ENCODE measurements at places on chromosomes 6 and 20.

- no peak for DNase-seq
These were observed 196.5 kb downstream of the BACH2 start for GRCh38 chr6:90100059-90100665.

DNA sequence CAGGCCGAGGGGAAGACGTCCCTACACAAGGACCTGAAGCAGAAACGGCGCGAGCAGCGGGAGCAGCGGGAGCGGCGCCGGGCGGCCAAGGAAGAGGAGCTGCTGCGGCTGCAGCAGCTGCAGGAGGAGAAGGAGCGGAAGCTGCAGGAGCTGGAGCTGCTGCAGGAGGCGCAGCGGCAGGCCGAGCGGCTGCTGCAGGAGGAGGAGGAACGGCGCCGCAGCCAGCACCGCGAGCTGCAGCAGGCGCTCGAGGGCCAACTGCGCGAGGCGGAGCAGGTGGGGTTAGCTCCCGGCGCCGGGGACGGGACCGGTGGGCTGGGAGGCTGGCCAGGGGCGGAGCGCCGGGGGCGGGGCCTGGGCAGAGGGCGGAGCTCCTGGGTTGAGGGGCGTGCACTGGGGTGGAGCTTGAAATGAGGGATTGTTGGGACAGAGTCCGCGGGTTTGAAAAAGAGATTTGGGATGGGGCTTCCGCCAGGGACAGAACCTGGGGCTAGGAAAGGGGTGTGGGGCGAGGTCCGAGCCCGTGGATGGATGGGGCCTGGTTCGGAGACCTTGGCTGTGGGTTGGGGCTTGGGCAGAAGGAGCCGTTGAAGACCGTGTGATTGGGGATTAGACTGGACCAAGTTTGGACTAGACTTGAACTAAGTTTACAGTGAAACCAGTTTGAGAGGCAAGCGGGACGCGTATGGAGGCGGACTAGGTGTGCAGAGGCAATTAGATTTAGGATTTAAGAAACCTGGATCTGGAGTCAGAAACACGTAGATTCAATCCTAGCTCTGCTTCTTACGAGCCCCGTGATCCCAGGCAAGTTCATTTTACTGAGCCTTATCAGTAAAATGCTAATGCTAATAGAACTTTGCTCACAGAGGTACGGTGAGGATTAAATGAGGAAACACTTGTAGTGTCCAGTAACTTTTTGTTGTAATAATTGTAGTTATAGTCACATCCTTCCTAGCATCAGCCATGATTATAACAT lies 20.9 kb downstream of the DEF6 start:
- peak; percentile 62 for DNase-seq

DNA sequence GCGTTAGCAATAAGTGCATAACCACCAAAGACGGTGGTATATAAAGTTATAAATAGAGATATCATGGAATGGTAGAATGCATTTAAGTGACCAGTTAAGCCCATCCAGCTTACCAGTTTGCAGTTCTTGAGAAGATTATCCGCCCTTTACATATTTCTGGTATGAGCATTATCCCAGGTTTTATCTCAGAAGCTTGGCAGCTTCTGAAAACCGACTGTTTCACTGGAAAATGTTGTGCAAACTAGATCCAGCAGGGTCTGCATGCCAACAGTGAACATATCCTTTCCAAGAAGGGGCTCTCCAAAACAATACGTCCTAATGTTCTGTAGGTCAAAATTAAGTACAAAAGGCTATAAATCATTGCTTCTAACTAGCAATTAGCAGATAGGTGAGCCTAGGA lies 29.5 kb upstream of the SHLD1 start:
- no peak for DNase-seq

DNA sequence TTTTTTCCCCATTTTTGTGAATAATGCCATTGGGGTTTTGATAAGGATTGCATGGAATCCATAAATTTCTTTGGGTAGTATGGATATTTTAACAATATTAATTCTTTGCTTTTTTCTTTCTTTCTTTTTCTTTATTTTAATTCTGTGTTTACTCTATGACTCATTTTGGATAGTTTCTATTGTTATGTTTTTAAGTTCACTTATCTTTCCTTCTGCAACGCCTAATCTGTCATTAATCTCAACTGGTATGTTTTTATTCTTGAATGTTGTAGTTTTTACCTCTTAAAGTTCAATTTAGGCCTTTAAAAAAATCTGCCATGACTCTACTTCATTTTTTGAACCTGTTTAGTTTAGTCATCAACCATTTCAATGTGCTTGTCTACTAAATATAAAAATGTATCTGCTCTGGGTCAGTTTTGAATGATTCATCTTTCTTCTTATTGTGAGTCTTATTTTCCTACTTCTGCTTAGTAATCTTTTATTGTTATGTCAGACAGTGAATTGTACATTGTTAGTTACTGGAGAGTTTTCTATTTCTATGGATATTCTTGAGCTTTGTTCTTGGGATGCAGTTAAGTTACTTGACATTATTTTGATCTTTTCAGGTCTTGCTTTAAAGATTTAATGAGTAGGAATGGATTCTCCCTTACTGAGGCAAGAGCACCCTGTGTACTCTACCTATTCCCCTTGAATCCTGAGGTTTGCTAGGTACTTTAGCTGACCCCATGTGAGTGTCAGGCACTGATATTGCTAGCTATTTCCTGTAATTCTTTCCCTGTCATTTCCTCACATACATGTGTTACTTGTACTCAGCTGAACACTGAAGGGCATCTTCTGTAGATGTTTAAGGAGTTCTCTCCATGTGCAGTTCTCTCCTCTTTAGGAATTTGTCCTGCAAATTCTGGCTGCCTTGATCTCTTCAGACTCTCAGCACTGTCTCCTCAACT lies 104.2 kb downstream of the TFAP2B start:
- DNase-seq = no peak

GRCh38 chr6:107237992-107238660 lies 122.8 kb upstream of the BEND3 start:
- DNase-seq = no peak

DNA sequence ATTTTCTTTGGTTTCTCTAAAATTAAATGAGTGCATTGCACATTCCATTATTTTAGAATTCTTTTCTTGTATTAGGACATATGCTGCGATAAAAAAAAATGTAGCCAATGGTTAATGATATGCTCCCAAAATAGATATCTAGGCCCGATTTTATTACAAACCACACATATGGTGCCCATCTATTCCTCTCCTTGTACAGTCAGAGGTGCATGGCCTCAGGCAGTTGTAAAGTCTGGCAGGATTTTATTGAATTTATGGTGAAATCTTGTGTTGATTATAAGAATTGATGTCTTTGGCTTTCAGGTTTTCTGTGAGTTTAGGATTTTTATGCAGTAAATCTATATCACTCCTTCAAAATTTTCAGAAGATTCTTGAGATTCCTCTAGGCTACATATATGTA lies 192.2 kb downstream of the RFPL4B start:
- no peak for DNase-seq

DNA sequence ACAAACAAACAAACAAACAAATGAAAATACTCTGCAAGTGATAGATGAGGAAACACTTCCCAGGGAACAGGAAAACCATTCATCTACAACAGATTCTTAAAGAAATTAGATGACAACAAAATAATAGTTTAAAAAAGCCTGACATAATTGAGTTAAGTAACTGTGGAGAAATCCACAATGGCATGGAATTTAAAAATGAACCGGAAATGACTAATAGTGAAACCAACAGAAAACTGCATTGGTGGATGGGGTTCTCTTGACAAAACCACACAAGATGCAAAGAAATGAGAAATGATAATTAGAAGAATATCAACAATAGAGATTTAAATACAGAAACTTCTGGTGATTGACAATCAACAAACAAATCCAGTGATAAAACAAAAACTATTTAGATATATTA lies 785.6 kb downstream of the QKI start:
- no peak for DNase-seq

DNA sequence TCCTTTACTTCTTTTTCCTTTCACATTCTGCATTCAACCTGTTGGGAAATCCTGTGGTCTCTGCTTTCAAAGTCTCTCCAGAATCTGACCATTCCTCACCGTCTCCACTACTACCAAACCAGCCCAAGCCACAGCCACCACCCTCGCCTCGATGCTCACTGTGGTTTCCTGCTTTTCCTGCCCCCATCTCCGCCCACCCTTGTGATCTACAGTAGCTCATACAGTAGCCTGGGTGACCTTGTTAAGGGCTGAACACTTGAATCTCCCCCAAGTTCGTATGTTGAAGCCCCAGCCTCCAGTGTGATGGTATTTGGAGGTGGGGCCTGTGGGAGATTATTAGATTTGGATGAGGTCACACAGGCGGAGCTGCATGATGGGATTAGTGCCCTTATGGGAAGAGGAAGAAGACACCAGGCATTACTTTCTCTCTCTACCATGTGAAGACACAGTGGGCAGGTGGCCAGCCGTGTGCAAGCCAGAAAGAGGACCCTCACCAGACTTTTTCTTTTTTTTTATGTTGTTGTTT lies 189.0 kb upstream of the UST start:
- DNase-seq = no peak

DNA sequence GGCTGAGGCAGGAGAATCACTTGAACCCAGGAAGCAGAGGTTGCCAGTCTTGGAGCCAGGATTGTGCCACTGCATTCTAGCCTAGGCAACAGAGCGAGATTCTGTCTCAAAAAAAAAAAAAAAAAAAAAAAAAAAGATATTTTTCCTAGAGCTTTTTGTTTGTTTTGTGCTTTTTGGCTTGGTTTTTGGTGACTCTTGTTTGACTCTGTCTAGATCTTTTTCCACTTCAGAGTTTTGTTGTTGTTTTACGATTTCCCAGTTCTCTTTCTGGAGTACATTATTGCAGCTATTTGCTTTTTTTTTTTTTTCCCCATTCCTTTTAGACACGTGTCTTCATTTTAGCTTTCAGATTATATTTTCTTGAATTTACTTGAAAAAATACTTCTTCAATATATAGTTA lies 67.0 kb upstream of the AKAP12 start:
- no peak for DNase-seq

DNA sequence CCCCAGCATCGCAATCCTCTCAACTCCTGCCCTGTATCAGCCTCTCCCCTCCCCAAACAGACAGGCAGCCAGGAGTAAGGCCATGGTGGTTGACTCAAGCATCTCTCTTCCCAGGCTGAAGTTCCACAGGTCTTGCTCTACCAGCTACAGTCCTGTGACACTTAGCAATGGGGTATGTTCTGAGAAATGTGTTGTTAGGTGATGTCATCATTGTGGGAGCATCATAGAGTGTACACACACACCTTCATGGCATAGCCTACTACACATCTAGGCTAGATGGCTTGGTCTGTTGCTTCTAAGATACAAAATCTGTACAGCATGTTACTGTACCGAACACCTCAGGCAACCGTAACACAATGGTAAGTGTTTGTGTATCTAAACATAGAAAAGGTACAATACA lies 29.5 kb upstream of the BCAS1 start:
- no peak for DNase-seq

DNA sequence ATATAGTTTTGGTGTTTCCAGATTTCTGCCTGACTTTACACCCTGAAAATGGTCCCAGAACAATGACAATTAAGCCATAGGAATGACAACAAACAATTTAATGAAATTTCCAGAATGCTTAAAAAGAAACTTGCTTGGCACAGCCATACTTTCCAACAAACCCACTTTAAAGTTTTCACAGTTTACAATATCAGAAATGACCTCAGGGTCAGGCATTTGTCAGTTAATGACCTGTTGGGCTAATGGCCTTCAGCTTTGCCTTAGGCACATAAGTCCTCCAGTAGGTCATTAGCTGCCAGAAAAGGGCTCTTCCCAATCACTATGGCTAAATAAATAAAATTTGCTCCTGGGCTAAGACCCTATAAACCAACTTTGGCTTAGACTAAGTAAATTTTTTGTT lies 144.6 kb upstream of the BEND3 start:
- no peak for DNase-seq

DNA sequence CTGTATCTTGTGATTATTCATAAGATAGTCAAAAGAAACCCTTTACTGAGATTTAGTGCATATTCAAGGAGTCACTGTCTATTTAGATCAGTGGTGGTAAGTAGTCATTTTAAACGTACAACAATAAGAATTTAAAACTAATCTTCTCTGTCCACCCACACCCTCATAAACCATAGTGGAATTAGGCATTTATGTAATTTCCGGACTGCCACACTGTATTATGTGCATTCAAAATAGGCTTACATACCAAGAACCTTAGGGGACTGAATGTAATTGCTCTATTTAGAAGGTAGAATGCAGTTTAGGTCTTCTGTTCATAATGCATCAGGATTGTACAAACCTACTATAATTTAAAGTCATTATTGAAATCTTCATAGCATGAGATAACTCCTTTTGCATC lies 685.4 kb downstream of the TENT5A start:
- no peak for DNase-seq

- DNase-seq = no peak
These were observed 12.5 kb downstream of the ATRN start for GRCh38 chr20:3483309-3483708.

DNA sequence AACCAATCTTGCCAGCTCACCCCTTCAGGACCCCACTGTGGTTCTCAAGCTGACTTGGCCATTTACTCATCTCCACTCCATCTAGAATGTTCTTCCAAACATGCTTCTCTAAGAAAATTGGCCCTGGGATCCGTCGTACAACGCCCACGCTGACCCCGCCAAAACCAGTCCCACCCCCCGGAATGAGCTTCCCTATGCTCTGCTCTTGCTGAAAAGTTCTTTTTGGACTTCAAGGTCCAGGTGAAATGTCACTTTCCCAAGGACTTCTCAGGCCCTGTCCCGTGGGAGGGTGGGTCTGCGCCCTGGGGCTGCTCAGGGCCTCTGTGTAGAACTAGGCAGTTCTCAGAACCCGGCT lies 9.9 kb downstream of the NOL4L start:
- DNase-seq = no peak

DNA sequence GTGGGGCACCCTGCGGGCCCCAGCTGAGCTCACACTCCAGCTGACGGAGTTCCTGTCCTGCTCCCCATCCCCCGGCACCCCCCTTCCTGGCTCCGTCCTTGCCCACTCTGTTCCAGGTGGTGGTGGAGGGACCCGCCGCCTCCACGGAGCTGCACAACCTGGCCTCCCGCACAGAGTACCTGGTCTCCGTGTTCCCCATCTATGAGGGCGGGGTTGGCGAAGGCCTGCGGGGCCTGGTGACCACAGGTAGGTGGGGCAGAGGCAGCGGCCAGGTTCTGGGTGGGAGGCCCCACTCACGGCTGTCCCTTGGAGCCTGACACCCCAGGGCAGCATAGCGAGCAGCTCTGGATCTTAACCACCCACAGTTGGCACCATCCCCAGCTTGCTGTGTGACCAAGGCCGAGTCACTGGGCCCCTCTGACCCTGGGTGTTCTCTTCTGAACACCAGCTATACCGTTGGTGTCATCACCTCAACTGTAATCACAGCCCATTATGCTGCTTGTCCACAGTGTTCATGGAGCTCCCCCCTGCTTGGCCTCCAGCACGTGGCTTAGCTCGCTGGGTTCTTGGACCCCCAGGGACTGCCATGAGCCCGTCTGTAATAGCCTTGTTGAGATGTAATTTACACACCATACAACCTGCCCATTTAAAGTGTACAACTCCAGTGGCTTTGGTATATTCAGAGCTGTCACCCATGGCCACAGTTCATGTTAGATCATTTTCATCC lies 17.4 kb downstream of the COL20A1 start:
- DNase-seq = no peak

DNA sequence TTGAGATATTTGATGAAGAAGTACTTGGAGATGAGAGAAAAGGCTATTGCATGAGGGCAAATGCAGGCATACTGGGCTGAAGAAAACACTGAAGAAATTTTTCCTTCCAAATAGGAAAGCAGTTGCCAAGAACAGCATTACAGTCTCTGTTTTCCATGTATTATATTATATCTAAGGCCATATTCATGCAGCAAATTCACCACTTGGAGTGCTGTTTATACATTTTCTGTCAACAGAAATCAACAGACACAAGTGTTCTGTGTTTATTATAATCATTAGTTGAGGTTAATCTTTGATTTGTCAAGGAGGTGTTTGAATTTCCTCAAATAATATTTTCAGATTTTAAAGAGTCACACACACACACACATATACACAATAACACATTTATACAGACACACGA lies 268.8 kb upstream of the PLCB4 start:
- no peak for DNase-seq

Data from pons (tissue), 1 donor.